HEK293T (cell line): ENCODE measurements at places on chromosomes 11 and 22.

- peak; percentile 96 for DNase-seq
These were observed at the start of gene PNPLA3 for GRCh38 chr22:43923631-43924464. Gene PNPLA3 (plus strand): TSS chr22:43923805. CDS start chr22:43923912, 107 bp downstream.

DNA sequence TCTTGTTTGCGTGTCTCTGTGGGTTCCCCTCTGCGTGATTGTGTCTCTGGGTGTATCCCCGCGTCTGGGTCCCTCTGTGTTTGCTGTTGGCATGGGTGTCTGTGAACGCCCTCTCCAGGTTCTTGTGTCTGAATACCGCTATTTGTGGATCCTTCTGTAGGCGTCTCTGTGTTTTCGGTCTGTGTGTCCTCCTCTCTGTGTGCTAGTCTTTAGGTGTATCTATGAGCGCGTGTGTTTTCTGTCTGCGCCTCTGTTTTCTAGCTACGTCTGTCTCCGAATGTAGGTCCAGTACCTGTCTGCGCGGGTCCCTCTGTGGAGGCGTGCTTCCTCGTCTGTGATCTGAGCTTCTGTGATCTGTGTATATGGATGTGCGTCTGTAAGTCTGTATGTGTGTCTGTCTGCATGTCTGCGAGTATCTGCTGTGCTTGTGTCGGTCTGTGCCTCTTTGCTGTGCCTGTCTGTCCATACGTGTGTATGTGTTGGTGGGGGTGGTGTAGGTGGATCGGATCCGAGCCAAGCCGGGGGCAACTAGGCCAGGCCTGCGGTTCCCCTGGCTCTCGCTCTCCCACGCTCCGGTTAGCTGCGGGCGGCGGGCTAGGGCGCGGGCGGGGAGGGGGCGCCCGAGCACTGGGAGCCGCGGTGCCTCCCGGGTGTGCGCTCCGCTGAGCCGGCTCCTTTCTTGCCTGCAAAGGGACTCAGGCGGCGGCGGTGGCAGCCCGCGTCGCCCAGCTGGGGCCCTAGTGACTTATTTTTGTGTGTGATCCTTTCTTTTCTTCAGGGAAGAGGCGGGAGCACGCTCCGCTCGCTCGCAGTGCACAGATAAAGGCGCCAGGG, 105.3 kb upstream of the E2F8 start:
- DNase-seq, result peak; percentile 52

DNA sequence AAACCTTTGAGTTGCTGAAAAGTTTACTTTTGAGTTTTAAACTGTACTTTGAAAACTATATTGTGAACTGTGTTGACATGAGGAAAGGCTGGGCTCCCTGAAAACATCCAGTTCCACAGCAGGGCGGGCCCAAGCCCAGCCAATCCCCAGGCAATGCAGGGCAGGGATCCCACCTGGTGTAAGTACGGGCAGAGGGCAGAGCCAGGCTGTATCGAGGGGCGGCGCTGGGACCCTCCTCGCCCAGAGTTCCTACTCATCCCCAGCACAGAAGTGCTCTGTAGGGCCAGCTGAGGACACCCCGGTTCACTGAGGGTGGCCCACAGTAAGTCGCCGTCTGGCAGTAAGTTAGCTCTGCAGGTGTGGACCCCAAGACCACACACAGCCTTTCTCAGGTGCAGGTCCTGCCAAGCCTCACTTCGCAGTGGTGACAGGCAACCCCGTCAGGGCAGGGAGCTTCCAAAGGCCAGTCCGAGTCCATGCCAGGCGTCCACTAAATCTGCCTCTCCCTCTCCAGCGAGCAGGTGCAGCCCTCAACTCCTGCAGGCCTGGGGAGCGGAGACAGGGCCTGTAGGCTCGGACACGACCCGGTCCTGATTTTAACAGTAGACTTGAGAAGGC, 6.3 kb downstream of the RASSF7 start:
- no peak for DNase-seq

DNA sequence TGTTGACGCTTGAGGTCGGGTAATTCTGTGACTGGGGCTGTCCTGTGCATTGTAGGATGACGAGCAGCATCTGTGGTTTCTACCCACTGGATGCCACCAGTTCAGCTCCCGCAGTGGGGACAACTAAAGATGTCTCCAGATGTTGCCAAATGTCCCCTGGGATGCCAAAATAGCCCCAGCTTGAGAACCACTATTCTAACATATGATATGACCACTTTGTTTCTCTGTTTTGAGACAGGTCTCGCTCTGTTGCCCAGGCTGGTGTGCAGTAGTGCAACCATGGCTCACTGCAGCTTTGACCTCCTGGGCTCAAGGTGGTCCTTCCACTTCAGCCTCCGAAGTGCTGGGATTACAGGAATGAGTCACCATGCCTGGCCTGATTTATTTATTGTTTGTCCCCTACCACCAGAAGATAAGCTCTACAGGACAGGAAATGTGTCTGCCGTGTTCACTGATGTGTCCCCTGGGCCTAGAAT, 4.4 kb upstream of the MEN1 start:
- no peak for DNase-seq

DNA sequence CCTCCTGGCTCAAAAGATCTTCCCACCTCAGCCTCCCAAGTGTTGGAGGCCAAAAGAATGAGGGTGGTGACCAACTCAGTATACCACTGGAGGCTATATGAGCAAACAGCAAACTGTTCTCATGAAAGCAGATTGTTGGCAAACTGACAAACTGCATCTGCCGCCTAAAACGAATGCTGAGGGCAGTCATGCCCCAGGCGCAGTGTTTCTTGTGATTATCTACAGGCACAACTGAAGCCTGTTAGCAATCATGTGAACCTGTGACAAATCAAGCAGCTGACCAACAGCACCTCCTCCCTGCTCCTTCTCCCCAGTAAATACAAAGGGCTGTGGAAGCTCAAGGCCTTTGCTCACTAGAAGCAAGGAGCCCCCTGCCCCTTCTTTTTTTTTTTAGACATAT, 47.8 kb downstream of the BTBD10 start:
- no peak for DNase-seq

- DNase-seq, result no peak
These were observed 71.6 kb upstream of the AKIP1 start for GRCh38 chr11:8839306-8839956.

- no peak for DNase-seq
These were observed 712 bp upstream of the SLC2A11 start for GRCh38 chr22:23856721-23857605.

DNA sequence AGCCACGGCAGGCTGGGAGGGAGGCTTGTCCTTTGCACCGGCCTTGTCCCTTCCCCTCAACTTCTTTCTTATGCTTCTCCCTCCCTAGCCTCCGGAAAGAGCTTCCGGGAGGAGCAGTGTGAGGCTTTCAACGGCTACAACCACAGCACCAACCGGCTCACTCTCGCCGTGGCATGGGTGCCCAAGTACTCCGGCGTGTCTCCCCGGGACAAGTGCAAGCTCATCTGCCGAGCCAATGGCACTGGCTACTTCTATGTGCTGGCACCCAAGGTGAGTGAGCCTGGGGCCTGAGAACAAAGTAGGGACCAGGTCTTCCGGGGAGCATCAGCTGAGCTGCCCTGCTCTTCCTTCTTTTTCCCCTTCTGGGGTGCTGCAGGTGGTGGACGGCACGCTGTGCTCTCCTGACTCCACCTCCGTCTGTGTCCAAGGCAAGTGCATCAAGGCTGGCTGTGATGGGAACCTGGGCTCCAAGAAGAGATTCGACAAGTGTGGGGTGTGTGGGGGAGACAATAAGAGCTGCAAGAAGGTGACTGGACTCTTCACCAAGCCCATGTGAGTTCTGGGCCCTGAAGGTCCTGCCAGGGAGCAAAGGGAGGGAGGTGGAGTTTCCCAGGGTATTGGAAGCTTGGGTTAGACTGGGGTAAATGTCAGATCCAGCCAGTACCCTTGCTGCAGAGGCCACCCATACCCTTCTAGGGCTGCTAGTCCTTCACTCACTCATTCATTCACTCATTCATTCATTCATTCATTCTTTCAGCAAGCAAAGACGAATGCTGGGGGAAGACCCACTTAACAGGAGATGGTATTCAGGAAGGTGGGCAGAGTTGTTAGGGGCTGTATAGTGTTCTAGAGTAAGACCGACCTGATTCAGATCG, 22.6 kb downstream of the ADAMTS15 start:
- no peak for DNase-seq

DNA sequence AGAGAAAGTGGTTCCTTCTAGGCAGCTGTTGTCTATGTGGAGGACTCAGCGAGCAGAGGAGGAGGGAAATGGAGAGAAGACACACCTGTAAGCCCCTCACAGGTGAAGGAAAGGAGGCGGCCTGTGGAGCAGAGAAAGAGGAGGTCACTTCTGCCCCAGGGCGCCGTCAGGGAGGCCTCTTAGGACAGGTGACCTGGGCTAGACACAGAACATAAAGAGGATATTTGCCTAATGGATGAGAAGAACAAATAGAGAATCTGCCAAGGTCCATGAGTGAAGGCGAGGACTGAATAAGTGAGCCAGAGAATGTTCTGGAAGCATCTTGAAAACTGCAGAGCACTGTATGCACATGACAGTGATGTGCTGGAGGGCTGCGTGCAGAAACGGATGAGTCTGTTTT, 2.2 kb upstream of the SCUBE1 start:
- DNase-seq, result no peak

DNA sequence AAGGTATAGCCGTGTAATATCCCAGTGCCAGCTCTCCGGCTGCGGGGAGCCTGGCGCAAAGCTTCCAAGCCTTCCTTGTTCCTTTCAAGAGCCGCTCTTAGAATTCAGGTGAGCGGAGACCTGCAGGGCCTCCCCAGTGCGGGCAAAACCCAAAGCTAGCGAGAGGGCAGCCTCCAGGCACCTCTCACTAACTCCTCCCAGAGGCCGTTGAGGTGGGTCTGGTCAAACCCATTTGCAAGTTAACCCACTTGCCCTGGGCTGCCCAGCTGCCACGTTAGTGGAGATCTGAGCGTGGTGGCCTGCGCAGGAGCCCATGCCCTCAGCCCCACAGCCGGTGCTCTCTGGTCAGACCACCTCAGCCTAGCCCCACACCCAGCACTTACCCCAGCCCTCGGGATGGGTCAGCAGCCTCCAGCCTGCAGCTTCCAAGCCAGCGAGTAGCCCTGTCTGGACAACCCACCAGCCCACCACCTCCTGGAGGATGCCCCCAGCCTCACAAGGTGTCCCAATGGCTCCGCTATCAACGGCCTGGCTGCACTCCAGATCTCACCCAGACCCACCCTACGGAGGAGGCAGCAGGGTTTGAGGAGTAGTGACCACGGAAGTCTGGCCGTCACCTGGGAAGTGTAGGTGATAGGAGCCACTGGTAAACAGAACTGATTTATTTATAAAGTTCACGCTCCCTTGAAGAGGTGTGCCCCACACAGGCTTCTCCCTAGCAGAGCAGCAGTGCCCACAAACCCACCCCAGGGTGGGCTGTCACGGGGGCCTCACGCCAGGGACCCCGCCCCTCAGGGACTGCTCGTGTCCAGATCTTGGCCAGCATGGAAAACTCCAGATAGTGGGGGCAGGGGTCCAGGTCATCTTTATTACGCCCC, 2.3 kb downstream of the ASCL2 start:
- DNase-seq, result peak; percentile 6

- no peak for DNase-seq
These were observed 208.4 kb downstream of the DDX10 start for GRCh38 chr11:108873310-108873709.

DNA sequence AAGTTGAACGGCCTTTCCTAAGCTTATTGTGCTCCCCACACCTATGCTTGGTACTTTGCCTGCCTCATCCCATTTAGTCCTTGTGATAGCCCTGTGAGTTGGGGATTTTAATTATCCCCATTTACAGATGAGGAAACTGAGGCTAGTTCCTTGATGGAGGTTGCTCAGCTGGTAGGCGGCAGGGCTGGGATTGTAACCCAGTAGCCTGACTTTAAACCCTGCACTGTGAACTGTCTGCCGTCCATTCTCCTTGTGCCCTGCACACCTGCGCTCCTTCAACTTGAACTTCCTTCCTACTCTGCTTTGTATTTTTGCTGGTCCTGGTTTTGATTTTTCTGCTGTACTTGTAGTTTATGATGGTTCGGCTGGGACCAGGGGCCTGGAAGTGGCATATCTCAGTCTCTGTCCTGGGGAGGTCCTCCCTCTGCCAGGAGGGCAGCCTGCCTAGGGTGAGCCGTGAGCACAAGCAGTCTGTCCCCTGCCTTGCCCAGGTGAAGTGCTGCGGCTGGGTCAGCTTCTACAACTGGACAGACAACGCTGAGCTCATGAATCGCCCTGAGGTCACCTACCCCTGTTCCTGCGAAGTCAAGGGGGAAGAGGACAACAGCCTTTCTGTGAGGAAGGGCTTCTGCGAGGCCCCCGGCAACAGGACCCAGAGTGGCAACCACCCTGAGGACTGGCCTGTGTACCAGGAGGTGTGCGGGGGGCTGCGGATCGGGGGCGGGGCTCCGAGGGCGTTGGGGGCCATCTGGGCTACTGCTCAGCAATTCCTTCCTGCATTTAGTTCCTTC, 52.4 kb downstream of the CD82 start:
- no peak for DNase-seq

GRCh38 chr11:36509694-36510593, at the start of gene TRAF6:
Gene TRAF6 (minus strand): TSS chr11:36510272. CDS start chr11:36501515, 8,757 bp downstream.
- DNase-seq, result peak; percentile 87

GRCh38 chr11:3089236-3090061, 32.2 kb upstream of the CARS1 start:
- no peak for DNase-seq
